ENCODE measurements at places on chromosomes 1 and 21.
A peak's percentile ranks its signal among the peaks of the same experiment; 100 is the strongest.

DNA sequence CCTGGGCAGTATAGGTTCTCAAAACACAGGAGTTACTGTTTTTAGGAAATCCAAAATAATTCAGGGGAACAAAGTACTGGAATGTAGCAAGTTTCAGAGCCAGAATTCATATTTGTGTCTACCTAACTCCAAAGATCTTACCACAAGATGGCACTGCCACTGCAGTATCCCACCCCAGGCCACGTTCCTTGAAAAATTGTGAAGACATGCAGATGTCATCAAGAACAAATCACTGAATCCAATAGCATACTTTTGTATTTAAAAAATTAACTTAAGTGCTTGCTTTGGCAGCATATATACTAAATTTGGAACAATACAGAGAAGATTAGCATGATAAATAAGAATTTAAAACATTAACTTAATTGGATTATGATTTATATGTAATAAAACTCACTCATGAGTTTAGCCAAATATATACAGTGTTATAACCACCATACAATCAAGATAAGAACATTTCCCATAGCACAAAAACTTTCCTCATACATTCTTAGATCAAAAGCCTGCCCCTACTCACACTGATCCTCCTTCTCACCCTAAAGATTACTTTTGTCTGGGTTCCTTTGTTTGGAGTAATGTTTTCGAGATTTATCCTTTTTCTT, 209.9 kb downstream of the FAF1 start:
- DNase-seq, result peak; percentile 16

DNA sequence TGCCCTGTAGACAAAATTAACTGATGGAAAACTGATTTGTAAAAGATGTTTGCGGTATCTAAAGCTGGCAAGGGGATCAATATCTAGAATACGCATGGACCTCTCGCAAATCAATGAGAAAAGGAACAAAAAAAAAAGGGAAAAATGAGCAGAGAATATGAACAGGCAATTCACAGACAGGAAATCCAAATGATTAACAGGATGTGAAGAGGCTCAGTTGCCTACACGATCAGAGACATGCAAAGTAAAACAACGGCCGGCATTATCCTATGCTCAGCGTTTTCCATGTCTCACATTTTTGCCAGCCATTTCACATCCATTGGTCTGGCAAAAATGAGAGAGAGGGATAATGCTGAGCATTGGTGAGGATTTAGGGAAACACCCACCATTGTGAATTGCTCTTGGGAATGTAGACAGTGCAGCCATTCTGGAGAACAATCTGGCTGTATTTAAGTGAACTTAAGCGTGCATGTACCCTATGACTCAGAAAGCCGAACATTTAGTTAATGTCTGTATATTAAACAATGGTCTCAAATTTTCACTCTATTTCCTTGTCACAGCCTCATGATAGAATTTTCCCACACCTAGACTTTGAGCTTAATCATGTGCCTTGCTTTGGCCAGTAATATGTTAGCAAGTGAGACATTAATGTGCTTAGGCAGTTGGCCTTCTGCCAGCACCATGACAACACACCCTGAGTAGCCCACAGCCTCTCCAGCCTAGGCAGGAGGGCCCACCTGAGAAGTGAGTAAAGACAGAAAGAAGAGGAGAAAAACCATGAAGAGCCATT, 61.0 kb upstream of the NBPF3 start:
- DNase-seq, result no peak

- DNase-seq, result no peak
These were observed 49.6 kb downstream of the ZFYVE9 start for GRCh38 chr1:52191395-52191965.

GRCh38 chr1:174413632-174414031, 34.1 kb upstream of the GPR52 start:
- DNase-seq, result no peak

DNA sequence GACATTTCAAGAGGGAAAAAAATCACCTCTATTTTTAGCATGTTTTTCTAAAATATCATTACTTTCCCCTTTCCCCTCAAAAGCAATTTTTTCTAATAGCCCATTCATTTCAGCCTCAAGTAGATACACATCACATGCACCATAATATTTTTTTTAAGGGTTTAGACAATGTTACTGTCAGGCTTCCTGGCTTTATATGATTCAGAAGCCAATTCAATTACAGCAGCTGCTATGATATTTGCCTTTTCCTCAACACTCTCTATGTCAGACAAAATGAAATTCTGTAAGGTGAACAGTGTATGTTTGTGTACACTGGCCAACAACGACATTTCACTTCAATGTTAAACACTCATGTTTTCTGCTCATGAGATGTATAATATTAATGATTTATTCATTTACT, 46.5 kb downstream of the OMA1 start:
- no peak for DNase-seq

GRCh38 chr1:183584147-183584546, 6.1 kb downstream of the NCF2 start:
- no peak for DNase-seq

- DNase-seq, result no peak
These were observed 122.7 kb downstream of the LMO4 start for GRCh38 chr1:87451229-87451920.

DNA sequence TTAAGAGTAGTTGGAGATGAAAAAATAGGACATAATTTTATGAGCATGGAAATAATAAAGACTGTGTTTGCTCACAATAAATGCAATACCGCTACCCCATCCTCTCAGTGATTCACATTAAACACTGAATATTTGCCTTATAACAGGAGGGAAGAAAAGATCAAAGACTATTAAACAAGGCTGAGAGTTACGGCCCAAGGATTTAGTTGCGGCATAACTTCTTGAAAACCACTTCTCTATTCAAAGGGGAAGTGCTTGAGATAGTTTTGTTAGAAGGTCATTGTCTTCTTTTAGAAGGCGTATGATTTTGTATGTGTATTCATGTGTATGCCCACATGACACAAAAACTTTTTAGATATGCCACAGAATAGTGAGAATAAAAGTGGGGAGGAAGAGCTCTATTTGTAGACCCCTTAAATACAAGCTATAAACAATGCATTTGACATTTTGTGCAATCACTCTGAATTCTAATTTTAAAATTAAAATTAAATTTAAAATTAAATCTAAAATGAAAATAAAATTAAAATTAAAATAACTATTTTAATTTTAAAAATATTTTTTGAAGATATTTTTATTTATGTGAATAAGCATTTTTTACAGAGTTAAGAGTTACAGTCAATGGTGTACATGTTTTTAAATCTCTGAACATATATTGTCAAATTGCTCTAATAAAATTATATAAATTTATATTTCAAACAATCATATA, 986.6 kb upstream of the ADAMTS5 start:
- DNase-seq, result no peak

DNA sequence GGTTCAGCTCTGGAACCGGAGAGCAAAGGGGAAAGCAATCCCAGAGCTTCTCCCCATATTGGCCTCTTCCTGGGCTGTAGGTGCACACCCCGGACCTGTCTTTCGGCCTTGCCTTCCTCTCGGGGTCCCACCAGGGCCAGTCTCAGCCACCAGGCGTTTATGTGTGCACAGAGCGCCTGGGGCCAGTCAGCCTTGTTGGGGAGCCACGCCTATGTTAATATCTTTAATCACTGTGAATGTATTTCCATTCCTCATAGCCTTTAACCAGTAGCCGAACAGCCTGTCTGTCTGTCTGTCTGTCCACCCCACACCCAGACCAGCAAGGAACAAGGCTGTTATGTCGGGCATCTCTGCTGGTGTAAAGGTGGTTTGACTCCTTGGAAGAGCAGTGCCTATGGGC, 18.8 kb downstream of the KCNC4 start:
- no peak for DNase-seq

DNA sequence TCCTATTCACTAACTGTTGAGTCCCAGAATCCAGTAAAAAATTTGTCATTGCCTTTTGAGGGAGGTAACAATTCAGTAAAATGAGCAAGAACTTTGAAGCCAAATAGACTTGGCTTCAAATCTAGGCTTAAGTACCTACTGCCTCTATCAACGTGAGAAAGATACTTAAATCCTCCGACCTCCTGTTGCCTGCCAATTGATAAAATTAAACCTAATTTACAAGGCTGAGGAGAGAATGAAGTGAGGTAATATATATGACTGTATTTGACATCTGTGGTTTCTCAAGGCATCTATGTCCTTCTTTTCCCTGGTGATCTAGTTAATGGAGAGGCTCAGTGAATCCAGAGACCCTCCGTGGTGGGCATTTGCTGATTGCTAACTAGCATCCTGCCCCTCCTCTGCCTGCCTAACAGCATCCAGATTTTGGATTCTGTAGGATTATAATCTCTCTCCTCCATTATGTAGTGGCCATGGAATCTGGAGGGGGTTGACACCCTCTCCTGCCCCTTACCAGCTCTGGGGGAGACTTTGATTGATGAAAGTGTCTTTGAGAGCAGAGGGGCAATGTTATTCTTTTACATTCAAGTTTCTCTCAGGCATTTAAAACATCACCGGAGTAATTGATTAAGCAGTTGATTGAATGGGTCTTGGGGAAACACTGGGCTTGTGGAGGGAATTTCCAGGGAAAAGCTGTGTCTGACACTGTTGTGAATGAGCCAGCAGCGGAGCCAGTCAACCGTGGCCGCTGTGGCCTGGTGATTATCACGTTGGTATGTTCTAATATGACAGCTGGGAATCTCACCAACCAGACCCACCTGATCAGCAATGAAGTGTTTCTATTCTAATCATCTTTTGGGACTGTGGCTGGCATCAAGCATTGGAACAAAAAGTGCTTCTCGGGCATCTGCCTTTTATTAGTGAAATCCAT, 140.7 kb upstream of the FAM78B start:
- DNase-seq, result no peak

GRCh38 chr1:30770150-30770549, 12.6 kb upstream of the LAPTM5 start:
- no peak for DNase-seq

GRCh38 chr1:66294707-66295370, 239.1 kb upstream of the SGIP1 start:
- DNase-seq, result no peak

DNA sequence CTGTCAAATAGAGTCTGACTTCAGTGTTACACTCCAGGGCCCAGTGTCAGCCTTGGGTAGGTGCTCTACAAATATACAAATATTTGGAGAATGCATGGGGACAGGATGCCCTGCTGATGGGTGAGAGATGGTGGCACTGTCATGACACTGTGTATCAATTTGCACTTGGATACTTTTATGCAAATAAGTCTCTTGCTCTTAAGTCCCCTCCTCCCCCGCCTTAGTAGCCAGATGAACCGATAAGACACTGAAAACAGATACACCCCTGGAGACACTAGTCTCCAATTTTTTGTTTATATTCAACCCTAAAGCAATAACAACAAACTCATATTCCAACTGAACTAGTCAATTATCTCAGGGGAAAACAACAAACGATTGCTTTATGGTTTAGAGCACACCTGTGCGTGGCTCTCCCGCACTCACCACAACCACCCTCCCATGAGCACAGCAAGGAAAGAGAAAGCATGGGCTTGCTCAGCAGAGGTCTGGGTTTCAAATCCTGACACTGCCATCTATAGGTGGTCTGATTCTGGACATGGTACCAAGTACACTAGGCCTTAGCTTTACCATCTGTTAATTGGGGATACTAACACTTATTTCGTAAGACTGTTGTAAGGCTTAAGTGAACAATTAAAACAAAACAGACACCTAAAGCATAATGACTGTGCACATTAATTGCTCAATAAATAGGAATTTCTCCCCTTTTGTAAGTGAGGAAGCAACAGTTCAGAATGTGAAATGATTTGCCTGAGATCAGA, 50.3 kb downstream of the HIVEP3 start:
- DNase-seq, result no peak

DNA sequence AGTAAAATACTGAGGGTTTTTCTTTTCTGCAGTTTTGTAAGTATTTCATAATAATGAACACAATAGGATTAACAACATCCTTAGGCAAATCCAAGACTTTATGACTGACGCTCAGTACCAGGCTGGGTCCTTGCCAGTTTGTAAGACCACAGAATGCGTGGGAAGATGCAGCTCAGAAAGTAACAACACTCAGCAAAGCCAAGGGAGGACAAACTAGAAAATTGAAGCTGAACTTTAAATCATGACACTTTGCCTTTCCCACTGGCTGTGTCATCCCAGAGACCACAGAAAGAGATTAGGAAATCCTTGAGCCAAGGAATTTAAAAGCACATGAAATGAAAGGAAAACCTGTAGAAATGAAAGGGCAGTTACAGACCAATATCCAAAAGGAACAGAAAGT, 426.3 kb upstream of the CHRM3 start:
- DNase-seq, result no peak

GRCh38 chr1:239228451-239228850, 157.9 kb upstream of the CHRM3 start:
- DNase-seq, result no peak

GRCh38 chr1:184664661-184665060, 90.0 kb downstream of the EDEM3 start:
- no peak for DNase-seq

- DNase-seq, result no peak
These were observed 120.0 kb upstream of the B3GALT2 start for GRCh38 chr1:193306430-193306829.

DNA sequence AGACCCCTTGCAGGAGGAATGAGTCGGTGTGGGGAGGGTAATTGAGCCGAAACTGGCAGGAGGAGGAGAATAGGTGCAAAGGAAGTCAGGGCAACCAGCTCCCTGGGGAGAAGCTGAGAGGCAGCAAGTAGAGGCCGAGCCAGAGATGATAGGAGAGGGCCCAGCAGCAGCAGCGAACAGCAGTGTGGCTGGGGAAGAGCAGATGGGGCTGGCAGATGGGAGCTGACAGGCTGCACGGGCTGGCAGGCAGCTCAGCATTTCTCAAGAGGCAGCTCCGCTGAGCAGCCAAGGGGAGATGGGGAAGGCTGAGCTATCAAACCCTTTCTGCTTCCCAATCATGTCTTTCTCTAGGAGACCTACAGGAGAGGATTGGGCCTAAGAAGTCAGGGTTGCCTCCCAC, 158.2 kb downstream of the TRIM33 start:
- DNase-seq, result no peak

- no peak for DNase-seq
These were observed 226.2 kb upstream of the IRF2BP2 start for GRCh38 chr1:234836045-234836681.

GRCh38 chr1:246081138-246081702, 425.9 kb downstream of the SMYD3 start:
- DNase-seq, result no peak

DNA sequence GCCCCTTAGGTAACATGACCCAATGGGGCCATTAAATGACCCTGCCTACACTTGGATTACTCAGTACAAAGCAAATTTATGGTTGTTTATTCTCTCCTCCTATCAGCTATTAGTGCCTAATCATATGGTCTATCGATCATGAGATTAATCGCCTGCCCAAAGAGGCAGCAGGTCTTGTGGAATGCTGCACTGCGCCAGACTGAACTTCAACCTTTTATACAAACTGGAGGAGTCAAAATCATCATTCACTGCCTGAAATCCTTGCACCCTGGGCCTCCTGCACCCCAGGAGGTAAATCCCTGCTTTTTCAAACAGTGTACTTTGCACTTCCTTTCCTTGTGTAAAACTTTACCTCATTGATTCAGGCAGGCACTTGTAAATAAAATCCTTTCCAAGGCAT, 69.7 kb downstream of the NFIA start:
- no peak for DNase-seq

DNA sequence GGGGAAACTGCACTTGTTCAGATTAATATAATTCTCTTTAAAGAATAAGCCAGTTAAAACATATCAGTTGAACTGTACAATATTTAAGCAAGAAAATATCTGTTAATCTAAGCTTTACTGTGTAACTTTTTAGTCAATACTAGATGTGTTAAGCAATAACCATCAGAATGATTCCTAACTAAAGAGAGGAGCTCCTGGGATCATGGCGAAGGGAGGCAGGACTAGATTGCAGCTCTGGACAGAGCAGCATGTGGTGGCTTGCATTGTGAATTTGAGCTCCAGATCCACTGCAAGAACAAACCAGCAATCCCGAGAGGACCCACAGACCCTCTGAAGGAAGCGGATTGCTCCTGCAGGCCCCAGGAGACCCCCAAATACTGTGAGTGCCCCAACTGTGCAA, 21.9 kb downstream of the LYST start:
- no peak for DNase-seq
